ENCODE measurements at places on chromosomes 11 and 22. TPM values are rescaled to one million over a fixed set of nuclear protein-coding genes. Genes with fewer than 3 reads are reported as not detected.

The GTF2H1 gene
- total RNA-seq, result 32.5 TPM

The MYRF gene
- total RNA-seq, result 23.1 TPM

The OR51B4 gene
- total RNA-seq, result not detected

The SERHL2 gene
- total RNA-seq, result 0.25 TPM

The OR52E5 gene
- not detected for total RNA-seq

The FAM181B gene
- total RNA-seq, result 0.10 TPM

The H19 gene
- 10.2 TPM for total RNA-seq

The ACR gene
- not detected for total RNA-seq

Data from A549 treated with CORT108297 at 1 μM for 4 hours (cell line).